ENCODE measurements at places on chromosomes 7 and 10.

- DNase-seq = no peak
These were observed 235.9 kb downstream of the COBL start for GRCh38 chr7:51080622-51081269.

DNA sequence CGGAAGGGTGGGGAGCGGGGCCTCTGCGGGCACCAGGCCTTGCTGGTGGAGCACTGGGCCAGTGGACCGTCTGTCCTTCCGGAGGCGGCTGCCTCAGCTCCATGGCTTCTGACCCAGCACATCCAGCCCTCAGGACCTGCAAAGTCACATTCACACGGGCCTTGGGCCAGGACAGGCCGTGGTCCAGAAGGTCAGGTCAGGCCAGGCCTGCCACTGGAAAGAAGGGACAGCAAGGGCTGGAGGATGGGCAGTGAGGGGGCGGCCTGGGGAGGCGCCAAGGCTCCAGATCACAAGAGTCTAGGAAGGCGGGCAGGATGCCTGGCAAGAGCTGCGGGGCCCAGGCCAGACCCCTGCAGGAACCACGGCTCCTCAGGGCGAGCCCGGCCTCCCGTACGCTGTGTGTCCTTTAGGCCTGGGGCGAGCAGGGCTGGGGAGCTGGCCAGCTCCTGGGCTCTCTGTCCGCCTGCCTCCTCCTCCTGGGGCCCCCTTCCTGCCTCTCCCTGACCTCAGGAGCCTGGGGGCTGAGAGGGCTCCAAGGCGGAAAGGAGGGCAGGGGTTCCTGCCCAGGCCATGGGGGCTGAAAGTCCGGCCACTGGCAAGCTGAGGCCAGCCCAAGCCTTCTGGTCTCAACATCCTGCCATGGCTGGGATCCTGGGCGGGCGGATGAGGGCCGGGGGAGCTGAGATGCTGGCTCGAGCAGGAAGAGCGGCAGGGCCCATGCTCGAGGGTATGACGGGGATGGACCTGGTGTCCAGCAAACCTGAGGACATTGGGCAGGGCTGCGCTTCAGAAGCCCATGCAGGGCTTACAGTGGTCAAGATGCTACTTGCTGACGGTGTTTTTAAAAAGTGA is 225.8 kb downstream of the ELFN1 start:
- DNase-seq = no peak

DNA sequence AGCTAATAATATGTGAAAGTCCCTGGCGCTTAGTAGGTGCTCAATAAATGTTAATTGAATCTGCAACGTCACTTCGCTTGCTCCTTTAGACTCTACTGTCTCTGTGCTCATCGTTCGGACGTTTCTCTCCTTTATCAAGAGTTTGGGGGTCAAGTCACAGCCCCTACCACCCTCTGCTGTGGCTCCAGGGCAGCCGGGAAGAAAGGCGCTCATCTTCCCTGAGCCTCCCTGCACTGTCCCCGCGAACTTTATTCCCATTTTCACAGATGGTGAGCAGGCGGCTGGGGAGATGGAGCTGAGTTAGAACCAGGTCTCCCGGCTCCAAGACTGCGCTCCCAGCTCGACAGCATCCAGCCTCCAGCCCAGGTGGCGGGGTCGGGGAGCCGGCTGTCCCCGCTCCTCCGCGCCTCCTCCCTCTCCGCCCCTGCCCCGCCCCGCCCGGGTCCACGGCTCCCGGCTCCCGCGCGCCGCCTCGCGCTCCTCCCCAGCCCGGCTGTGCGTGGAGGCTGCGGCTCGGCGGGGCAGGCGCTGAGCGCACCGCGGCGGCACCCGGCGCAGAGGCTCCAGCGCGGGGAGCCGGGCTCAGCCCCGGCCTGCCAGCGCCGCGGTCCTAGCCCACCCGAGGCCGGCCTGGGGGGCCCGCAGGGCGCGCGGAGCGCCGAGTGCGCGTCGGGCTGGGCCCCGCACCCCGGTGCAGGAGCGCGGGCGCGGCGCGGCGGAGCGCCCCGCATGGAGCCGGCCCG is at the start of gene CLEC2L:
CLEC2L (plus strand) TSS at position 487 of the 743 bp plus-strand sequence; CDS start at position 730, 243 bp downstream.
- DNase-seq = no peak

GRCh38 chr10:24806262-24806661 is 82.6 kb upstream of the ARHGAP21 start:
- no peak for DNase-seq

DNA sequence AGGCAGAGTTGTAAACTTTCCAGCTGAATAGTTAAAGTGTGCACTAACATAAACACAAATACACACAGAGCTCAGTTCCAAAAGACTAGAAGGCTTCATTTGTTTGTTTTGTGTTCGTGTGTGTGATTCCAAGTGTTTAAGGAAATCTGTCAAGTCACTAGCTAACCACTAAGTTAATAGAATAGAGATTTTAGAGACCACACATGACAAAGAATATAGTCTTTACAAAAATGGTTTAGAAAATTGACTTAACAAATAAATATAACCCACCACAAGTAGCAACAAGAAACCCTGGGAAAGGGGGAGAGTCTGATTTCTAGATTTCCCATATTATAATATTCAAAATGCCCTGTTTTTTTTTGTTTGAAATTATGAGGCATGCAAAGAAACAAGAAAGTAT is 209.4 kb downstream of the FZD1 start:
- no peak for DNase-seq

GRCh38 chr7:91397612-91398011 is 133.4 kb downstream of the FZD1 start:
- no peak for DNase-seq

DNA sequence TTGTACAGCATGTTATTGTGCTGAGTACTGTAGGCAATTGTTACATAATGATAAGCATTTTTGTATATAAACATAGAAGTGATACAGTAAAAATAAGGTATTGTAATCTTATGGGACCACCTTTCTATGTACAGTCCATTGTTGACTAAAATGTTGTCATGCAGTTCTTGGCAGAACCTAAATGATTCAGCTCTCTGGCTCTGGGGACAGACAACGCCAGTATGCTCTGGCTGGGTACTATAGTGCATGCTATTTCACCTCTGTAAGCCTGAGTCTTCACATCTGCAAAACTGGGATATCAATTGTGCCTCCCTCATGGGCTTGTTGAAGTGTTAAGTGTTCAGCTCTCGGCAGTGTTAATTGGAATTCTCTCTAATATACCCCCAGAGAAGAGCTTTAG is 674.3 kb downstream of the INHBA start:
- no peak for DNase-seq

- DNase-seq = no peak
These were observed 46.7 kb upstream of the RBM33 start for GRCh38 chr7:155597753-155598140.

DNA sequence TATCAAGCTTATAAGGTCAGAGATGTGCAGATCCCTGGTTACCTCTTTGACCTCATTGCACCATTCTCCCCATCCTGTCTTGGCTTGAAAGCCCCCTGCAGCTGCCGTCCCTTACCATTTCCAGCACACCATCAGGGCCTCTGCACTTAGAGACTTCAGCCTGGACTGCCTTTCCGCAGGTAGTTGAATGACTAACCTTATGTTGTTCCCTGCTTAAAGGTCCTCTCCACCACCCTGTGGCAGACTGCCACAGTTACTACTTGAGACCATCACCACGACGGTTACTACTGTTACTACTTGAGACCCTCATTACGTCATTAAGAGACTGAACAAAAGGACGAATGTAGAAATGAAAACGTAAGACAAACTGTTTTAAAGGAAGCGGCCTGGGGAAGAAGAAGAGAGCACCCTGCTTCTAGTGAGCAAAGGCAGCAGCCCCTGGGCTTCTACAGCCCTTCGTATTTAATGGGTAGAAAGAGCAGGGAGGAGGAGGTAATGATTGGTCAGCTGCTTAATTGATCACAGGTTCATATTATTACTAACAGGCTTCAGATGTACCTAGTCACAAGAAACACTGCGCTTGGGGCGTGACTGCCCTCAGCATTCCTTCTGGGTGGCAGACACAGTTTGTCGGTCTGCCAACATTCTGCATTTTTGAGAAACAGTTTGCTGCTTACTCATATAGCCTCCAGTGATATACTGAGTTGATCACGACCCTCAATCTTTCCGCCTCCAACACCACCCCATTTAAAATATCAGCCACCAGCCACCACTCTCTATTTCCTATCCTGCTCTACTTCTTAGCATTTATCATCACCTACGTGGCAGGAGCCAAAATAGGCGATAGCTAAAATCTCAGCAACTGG is 74.1 kb upstream of the PARD3 start:
- DNase-seq = no peak

GRCh38 chr7:91941450-91941849 is 788 bp downstream of the AKAP9 start:
- no peak for DNase-seq

DNA sequence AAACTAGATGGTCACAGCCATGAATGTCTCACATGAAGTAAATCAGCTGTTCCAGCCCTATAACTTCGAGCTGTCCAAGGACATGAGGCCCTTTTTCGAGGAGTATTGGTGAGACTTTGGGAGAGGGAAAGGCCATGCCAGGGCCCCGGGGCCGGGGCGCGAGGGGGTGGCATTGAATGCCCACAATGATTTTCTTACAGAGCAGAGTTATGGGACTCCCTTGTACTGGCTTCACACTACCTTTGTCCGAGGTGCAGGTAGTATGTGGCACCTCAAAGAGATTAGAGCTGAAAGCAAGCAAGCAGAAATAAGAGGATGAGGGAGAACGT is 407 bp downstream of the ELOVL3 start:
- no peak for DNase-seq

- no peak for DNase-seq
These were observed 217.7 kb upstream of the KCND2 start for GRCh38 chr7:120055300-120055699.

GRCh38 chr10:96692427-96692826 is 27.9 kb downstream of the PIK3AP1 start:
- DNase-seq = no peak

DNA sequence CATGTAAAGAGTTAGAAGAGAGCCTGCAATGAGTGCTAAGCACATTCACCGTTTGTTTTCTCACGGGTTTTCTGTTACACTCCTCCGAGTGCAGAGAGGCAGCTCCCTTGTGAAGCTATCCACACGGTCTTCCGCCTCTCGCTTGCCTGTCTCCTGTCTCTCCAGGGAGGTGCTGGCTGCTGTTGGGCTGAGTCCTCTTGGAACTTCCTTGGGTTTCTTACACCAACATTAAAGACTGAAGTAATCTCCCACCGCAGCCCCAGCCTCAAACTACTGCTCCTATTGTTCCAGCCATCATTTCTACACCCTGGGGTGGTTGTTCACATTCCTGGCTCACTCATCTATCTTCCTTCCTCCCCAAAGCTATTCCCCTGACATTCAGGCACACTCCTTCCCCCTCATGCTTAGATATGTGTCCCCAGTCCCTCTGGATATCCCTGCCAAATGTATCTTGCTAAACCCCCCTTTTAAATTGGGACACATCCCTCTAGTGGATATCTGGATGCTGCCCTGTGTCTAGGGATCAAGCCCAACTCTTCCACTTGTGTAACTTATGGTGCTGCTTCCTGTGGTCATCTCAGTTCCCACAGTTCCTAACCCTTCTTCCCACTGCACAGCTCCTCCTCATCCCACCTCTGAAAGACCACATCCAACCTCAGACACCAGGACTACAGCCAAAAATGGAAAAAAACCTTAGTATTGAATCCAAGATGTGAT is 14.1 kb downstream of the ESYT2 start:
- no peak for DNase-seq

DNA sequence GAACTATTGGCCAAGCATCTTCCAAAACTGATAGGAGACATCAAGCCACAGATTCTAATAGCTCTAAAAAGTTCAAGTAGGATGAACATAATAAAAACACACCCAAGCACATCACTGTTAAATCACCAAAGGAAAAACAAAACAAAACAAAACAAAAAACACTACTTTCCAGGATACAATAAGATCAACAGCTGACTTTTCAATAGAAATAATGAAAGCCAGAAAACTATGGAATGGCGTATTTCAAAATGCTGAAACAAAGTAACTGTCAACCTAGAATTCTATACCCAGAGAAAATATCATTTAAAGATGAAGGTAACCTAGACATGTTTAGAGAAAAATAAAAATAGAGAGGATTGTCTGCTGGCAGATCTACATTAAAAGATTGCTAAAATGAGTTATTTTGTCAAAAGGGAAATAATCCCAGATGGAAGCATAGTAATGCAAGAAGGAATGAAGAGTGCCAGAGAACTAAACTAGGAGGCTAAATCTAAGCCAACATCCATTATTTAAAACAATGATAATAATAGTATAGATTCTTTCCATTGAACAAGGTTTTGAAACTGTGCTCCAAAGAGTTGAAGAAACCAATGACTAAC is 13.9 kb downstream of the TUBAL3 start:
- no peak for DNase-seq

DNA sequence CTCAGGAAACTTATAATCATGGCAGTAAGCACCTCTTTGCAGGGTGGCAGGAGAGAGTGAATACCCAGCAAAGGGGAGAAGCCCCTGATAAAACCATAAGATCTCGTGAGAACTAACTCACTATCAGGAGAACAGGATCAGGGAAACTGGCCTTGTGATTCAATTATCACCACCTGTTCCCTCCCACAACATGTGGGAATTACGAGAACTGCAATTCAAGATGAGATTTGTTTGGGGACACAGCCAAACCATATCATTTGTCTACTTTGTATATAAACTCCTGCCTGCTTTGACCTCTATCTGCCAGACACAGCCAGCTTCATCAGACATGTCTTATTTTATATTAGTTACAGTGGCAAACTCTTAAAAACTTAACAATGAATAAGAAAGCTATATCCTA is 50.4 kb downstream of the ARMC3 start:
- no peak for DNase-seq

- DNase-seq = no peak
These were observed 482.9 kb downstream of the POM121L12 start for GRCh38 chr7:53518319-53518718.

GRCh38 chr7:3494947-3495346 is 193.9 kb downstream of the SDK1 start:
- no peak for DNase-seq

DNA sequence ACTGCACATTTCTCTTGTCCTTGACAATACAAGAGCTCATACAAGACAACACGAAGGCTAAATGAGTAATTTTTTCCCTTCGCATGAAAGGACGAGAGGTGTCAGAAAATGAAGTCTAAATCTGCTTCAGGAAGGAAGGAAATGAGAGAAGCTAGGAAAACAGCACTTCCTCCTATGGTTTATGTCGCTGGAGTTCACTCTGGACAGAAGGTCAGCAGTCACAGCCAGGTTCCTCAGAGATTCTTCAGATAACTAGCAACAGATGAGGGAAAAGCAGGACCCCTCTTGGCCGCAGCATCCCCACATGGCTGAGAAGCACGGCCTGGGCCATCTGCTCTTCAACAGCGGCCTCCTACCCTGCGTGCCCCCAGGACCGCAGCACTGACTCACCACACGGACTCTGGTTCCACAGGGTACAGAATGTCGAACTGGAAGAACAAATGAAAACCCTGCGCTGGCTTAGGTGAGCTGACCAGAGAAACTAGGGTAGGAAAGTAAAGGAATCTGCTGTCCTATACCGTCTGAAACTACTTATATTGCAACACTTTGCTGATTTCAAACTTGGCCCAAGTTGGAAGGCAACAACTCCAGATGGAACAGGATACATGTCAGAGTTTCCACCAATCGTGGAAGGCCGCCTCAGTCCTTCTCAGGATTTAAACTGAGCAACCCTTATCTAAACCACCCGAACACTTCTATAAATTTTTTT is 26.3 kb downstream of the DNMBP start:
- no peak for DNase-seq

- no peak for DNase-seq
These were observed 79.7 kb downstream of the PON1 start for GRCh38 chr7:95244616-95245015.

GRCh38 chr10:117135026-117135372 is 3.1 kb downstream of the VAX1 start:
- DNase-seq = no peak

- DNase-seq = no peak
These were observed 137.1 kb downstream of the ZNF365 start for GRCh38 chr10:62511238-62511637.

- no peak for DNase-seq
These were observed 40.6 kb upstream of the WAC start for GRCh38 chr10:28492116-28492920.

Data from cortex of kidney (tissue), 1 donor.